Stimulated activated CD4-positive, alpha-beta T cell treated with anti-CD3 and anti-CD28 coated beads, TNF-alpha, amount 100 ng/mL, for 24 hours (primary cell): ENCODE measurements at places on chromosomes 3 and 15.

DNA sequence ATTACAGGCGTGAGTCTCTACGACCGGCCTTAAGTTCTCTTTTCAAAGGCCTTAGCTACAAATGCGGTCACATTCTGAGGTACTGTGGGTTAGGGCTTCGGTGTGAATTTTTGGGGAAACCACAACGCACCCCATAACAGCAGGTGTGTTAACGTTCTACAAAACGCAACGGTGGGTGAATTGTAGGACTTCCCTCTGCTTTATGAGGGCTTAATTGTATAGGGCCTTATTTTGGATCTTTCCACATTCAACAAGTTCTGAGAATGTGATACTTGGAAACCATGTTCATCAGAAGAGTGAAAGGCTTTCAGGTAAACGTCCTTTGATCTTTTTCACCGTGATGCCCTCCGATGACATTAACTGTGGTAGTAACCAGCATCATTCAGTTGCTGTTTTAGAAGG lies 998.6 kb upstream of the CFAP20DC start:
- DNase-seq: no peak

DNA sequence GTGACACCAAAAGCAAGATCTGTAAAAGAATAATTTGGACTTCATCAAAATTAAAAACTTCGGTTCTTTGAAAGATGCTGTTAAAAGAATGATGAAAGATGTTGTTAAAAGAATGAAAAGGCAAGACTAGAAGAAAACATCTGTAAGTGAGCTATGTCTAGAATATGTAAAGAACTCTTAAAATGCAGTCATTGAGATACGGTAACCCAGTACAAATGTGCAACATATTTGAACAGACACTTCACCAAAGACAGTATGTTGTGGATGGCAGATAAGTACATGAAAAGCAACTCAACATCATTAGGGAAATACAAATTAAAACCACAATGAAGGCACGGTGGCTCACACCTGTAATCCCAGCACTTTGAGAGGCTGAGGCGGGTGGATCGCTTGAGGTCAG lies 139.5 kb downstream of the LRIG1 start:
- no peak for DNase-seq

- DNase-seq: no peak
These were observed 36.1 kb upstream of the MECOM start for GRCh38 chr3:169699536-169700050.

DNA sequence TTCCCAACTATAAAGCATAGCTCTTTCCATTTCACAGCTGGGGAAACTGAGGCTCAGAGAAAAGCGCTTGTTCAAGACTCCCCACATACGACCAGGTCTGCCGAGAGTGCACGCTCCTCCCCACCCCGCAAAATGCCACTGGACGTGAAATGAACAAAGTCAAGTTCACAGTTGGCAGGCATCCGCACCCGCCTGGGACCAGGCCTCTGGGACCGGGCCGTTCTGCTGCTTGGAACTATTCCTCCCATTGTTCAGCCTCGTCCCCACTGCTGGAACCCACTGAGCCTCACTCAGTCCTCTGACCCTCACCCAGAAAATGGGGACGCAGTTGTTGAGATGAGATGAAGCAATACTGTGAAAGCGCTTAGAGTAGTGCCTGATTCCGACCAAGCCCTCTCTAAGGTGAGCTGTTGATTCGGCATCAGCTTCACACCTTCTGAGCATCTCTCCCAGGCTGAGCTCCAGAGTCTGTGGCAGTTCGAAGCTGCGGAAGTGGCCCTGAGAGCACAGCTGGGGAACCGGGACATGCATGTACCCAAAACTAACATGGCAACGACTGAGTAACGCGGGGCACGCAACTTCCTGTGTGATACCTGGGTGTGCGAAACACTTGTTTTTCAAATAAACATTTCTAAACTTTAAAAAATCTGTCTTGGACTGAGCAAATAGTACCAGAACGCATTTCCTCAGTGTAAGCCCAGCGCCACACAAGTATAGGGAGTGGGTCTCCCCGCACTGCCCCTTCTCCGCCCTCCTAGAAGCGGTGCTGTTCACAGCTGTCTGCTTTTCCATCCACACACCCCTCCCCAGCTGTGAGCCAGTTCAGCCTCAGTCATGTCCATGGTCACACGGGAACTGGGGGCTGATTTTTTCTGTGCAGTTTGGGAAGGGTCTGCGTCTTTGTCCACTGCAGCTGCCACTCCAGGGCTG lies 93.4 kb downstream of the CHSY1 start:
- DNase-seq: no peak

- DNase-seq: no peak
These were observed 132.2 kb downstream of the FNDC3B start for GRCh38 chr3:172171396-172172075.

DNA sequence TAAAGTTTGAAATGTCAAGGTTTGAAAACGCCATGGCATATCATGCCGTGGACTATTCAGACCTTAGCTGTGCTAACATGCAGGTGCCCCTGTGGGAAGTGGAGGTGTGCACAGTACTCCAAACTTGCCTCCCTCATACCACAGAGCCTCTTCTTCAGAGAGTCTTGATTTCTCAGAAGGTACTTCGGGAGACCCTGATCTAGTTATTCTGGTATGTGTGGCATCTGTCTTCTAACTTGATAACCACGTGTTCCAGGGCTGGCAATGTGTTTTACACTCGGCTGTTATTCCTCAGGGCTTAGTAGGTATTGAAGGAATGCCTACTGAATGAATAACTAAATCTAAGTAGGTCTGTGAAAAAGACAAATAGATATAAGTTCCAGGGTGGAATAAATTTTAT lies 309.9 kb downstream of the CLSTN2 start:
- no peak for DNase-seq

- DNase-seq: no peak
These were observed 13.3 kb upstream of the HHLA2 start for GRCh38 chr3:108283006-108283405.

DNA sequence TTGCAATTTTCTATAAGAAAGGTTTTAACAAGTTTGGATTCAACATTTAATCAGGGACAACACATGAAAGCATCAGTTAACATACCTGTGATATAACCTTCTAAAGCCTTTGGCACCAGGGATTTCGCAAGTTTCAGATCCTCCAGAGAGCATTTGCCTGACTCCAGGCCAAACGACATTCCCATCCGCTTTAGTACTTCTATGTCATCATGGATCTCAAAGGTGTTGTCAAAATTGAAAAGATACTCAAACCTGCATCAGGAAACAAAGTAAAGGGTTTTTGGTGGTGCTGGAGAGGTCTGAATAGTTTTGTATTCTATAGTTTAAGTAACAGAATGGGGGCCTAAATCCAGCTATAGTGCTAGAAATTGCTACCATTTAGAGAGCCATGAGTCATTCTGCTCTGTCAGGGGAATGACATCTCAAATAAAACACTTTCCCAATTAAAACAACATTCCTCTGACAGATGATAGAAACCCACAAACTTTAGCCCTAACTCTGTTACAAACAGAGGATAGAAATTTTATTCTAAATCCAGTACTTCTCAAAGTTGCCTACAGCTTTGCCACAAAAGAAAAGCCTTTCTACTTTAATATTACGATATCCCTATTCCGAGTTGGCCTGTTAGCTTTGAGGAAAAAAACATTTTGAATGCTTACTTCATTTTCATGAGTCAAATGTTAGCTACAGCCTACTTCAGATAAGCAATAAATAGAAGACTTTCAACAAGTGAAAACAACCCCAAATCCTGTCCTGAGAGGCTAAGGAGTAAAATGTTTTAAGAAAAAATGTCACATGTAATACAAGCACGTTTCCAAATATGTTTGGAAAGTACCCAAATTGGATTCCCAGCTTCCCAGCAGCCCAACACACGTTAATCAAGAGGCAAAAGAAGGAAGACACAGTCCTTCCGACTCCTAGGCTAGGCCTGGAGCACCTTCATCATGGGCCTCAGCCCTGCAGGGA lies 83.4 kb downstream of the ATP1B3 start:
- DNase-seq: no peak

DNA sequence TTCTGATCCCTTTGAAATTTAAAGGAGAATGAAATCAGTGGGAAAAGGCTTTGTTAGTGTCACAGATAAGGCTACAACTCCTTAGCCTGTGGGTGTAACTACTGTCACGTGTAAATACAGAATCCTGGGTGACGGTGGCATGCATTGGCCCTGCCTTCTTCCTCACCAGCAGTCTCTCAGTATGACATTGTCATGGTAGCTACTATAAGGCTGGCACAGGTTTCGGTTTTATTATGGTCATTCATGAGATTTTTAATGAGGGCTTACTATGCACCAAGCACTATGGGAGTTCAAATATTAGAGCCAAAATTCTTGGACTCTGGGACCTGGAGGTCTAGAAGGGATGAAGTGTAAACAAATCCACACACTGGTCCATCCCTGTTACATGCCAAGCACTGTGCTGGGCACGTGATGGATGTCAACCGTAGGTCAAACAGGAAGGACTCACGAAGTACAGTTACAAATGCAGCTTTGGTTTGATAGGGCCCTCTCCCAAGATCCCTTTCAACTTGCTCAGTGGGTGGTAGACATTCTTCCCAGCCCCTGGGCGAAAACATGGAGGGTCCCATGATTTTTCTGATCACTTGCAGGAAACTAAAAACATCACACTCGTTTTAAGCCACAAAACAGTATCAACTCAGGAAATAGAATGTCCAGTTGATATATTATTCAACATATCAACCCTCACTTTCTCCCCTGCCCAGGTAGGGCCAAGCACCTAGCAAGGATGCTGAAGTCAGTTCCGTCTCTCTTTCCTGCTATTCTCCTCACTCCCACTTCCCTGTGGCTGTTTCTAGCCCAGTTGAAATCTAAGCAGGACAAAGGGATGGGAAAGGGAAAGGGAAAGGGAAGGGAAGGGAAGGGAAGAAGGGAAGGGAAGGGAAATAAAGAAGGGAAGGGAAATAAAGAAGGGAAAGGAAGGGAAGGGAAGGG lies 25.3 kb downstream of the BFSP2 start:
- DNase-seq: no peak

DNA sequence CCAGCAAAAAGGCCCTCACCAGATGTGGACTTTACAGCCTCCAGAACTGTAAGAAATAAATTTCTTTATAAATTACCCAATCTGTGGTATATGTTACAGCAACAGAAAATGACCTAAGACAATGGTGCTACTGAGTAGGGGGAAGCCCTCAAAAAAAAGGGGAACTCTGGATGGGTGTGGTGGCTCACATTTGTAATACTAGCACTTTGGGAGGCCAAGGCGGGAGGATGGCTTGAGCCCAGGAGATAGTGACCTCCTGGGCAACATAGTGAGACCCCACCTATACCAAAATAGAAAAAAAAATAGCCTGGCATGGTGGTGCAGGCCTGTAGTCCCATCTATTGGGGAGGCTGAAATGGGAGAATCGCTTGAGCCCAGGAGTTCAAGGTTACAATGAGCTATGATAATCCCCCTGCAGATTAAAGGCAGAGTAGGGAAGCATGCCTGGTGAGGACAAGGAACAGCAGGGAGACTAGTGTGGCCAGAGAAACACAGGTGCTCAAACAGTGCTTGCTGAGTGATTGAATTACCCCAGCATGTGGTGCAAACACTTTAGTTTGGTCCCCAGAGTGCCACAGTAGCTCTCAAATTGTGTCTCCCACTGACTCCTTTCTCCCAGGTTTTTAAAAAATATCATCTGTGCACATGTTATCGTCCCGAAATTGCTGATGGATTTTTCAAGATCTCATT lies 13.9 kb upstream of the USP3 start:
- no peak for DNase-seq

- no peak for DNase-seq
These were observed 879 bp upstream of the PDHB start for GRCh38 chr3:58434511-58434910.

DNA sequence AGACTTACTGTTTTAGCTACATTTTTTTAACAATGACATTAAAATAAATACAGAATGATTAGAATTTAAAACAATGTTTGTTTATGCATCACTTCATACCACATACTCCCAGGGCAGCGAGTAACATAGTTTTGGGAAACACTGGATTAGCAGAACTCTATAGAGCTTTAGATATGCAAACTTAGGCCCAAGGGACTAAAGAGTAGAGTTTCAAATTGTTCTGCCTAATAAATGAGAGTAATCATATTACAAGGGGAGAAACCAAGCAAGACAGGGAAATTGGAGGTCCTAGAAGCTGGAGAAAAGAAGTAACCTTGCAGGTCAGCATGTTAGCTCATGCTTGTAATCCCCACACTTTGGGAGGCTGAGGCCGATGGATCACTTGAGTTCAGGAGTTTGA lies 3.6 kb upstream of the DAZL start:
- DNase-seq: no peak

- no peak for DNase-seq
These were observed 76.8 kb downstream of the TNIK start for GRCh38 chr3:171383206-171384018.

DNA sequence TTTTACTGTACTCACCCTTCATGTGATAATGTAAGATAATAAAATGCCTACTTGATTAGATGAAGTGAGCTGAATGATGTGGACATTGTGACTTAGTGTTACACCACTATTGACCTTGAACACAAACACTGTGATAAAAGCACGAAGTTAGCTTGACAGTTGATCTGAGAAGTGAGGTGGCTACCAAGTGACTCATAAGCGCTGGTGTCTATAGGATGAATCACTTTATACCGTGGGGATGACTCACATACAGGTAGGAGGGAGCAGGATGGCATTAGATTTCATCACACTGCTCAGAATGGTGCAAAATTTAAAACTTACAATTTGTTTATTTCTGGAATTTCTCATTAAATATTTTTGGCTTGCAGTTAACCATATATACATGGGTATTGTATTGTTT lies 174.7 kb upstream of the CNTN3 start:
- DNase-seq: no peak

DNA sequence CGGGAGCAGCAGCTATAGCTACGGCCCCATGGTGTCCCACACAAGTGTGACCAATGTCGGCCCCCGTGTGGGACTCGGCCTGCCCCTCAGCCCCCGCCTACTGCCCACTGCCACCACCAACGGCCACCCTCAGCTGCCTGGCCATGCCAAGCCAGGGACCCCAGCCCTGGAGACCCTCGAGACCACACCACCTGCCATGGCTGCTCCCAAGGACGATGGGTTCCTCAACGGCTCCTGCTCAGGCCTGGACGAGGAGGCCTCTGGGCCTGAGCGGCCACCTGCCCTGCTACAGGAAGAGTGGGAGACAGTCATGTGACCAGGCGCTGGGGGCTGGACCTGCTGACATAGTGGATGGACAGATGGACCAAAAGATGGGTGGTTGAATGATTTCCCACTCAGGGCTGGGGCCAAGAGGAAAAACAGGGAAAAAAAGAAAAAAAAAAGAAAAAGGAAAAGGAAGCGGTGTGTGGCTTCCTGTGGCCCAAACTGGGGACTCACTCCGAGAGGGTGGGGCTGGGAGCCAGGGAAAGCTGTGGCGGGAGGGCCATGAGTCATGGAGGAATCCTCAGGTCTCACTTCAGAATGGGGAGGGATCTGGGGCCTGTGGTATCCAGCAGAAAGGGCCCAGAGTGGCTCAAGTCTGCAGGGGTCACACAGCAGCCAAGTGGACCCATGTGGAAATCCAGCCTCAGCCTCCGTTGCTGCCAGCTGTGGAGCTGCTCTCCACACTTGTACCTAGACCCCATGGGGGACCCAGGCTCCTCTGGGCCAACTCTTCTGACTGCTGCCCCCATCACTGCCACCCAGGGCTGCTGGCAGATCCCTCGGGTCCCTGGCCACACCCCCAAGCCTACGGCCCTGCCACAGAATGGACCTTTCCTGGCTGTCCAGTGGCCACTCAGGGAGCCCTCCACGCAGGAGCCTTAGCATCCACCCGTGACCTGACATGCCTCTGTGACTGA lies 26.1 kb downstream of the PTH1R start:
- DNase-seq: no peak

GRCh38 chr3:10951295-10951926 lies 41.1 kb upstream of the SLC6A1 start:
- DNase-seq: no peak

- DNase-seq: no peak
These were observed 7.4 kb downstream of the EDEM1 start for GRCh38 chr3:5194801-5195509.
